ENCODE measurements at places on chromosomes 2 and 18.

GRCh38 chr2:104872866-104873688 is 19.2 kb downstream of the POU3F3 start:
- peak; percentile 65 for DNase-seq

DNA sequence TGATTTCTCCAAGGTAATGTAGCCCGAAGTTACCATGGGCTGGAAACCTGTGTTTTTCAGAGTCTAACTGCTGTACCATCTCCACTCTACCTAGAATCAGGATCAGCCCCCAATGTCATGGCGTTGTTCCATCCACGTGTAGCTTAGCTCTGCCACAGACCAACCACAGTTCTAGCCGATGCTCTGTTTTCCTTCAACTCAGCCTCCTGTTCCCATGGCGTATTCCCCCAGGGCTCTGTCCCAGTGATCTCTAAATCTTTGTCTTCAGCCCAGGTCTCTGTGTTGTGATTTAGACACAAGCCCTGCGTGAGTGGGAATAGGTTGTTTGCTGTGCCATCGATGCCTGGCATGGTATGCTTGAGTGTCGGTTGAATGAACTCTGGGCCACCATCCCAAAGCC is 53.4 kb downstream of the LPIN1 start:
- DNase-seq: no peak

DNA sequence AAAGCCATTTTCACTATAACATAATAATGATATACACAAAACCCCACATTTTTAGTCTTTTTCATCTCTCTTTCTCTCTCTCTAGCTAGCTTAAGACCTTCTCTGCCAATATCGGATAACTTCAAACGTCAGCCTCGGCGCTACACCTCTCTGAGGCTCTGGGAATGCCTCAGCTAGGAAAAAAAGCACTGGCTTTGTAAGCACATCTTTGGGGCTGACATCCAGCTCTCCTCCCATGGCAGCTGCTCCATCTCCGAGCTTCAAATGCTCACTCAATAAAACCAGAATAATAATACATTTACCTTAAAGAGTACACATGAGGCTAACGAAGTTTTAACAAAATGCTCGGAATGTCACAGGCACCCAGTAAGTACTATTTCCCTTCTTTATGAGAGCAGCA is 10.8 kb downstream of the RNU4ATAC start:
- no peak for DNase-seq

GRCh38 chr2:153005071-153005730 is 286.8 kb downstream of the ARL6IP6 start:
- no peak for DNase-seq

GRCh38 chr2:2942906-2943305 is 434.7 kb downstream of the EIPR1 start:
- DNase-seq: no peak

DNA sequence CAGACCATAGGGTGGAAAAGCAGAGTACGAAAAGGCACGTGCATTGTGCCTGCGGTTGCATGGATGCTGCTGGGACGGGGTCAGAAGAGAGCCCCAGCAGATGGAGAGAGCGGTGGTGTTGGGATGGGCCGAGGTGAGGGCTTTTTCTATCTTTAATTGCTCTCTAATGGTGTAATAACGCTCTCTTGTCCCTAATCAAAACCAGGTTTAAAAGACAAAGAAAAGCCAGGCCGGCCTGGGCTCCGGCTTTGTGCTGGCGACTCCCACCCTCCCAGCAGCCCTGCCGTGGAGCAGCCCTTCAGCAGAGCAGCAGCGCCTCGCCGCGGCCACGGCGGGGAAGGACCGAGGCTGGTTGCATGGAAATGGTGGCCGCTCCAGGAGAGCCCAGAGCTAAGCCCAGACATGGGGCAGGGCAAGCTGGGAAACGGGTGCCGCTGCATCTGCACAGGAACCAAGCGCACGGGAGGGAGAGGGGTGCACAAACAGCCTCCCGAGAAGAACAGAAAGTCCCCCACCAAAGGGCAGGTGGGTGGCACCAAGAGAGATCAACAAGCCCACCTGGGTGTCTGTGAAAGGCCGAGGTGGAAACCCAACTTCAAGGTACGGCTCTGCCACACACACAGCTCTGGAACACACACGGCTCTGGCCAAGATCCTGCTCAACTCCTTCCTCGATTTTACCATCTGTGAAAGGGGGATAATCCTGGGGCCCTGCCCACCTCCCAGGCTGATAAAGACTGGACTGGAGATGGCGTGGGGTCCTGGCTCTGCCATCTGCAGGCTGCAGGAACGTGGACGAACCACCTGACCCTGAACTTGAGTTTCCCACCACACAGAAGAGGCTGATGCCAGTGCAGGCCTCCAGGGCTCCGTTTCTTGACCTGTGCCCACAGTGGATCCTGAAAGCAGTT is 15.0 kb downstream of the HS1BP3 start:
- peak; percentile 54 for DNase-seq

- no peak for DNase-seq
These were observed 20.6 kb downstream of the MPPE1 start for GRCh38 chr18:11887328-11888128.

GRCh38 chr2:56705713-56706112 is 521.9 kb downstream of the CCDC85A start:
- DNase-seq: no peak

DNA sequence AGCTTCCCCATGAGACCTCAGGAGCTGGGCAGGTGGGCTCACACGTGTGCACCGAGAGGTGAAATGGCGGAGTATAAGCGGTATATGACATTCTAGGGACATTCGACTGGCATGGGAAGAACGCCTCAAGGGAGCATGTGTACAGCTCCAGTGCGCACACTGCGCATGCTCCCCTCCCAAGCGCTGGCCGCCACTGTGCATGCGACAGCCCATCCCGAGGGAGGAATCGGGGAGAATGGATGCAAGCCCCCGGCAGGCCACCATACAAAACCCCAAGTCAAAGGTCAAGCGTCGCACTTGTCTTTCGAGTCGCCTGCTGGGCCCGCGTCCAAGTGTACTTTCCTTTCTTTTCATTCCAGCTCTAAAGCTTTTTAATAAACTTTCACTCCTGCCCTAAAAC is 103.4 kb upstream of the ODC1 start:
- no peak for DNase-seq

DNA sequence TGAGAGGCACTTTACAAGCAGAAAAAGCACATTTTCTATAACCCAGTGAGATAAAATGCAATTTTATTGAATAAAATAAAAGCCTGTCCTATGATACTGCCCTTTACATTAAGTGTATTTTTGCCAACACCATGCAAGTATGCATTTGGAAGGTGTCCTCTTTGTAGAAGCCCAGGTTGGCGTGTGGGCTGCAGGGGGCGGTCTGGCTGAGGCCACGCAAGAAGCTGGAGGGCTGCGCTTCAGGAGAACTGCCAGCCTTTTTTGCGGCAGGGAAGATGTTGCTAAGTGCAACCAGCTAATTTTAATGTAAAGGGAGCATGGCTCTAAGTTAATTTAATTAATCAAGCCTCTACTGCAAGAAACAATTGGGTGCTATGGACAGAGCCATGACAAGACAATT is 562.8 kb upstream of the SALL3 start:
- DNase-seq: no peak

GRCh38 chr2:12778369-12778768 is 61.6 kb downstream of the TRIB2 start:
- DNase-seq: no peak

DNA sequence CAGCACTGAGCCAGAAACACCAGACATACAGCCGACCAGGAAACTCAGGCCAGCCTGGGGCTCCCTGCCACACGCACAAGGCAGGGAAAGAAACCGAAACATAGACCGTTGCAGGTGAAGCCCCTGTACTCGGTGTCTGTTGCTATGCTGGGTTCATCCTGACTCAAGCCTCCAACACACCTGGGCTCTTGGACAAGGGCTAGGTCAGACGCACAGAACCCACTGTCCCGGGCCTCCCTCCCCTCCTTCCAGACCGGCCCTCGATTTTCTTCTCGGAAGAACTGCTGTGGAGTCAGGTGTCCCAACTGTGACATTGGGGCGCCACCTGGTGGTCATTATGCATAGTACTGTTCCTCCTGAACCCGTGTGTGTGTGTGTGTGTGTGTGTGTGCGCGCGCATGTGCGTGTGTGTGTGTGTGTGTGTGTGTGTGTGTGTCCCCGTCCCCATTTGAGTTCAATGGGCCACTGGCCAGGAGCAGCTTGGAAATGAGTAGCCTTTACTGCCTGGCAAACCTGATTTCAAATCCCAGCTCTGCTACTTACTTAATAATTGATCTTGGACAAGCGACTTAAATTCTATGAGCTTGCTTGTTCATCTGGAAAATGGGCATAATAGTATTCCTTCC is 55.4 kb upstream of the GLI2 start:
- DNase-seq: peak; percentile 44

DNA sequence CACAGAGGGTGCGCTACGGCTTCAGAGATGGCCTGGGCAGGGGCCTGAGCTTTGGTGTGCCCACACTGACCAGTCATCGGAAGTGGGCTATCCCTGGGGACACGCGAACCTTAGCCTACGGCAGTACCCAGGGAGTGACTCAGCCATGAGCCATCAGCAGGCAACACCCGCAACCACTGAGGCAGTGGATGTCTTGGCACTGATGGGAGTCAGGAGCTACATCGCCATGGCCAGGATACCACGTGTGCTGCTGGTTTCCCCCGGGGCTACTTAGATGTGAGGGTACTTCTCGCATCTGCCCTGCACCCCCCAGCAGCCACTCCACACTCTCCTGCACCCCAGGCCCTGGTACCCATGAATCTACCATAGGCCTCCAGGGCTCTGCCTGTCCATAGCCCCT is 12.8 kb upstream of the HPCAL1 start:
- DNase-seq: no peak

DNA sequence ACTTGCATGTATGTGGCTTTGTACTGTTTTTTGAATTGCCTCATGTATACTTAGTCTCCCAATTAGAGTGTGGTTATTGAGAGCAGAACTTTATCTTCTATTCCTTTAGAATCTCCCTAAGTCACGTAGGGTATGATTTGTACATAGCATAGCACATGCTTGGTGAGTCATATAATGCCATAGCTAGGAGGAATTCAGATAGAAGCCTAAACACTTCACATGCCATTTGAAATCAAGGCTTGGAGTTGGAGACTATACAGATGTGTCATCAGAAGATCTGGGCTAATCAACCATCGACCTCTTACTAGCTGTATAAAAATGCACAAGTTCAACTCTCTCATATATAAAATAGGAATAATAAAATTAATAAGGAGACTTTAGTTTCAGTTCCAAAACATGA is 222.6 kb upstream of the ST6GAL2 start:
- DNase-seq: no peak

DNA sequence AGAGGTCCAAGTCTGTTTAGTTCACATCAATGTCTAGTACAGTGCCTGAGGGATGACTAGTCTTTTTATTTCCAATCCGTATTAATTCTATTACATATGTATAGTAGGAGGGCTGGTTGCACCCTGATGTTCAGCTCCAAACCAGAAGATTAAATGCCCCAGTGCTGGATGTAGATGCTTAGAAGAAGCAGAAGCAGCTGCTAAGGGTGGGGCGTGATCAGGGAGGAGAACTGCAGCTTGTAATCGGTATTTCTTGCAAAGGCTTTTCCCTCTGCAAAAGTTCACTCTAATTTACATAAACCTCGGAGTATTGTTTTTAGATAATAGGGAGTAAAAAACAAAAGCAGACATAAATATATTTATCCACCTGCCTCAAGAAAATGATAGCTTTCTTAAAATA is 145.3 kb upstream of the ITGA4 start:
- DNase-seq: no peak

All from NCI-H748 treated with DMSO at 0.1 percent for 48 hours (cell line).